ENCODE measurements at places on chromosomes 2 and 18.

GRCh38 chr2:6163932-6164331, 471.7 kb downstream of the SOX11 start:
- no peak for DNase-seq

DNA sequence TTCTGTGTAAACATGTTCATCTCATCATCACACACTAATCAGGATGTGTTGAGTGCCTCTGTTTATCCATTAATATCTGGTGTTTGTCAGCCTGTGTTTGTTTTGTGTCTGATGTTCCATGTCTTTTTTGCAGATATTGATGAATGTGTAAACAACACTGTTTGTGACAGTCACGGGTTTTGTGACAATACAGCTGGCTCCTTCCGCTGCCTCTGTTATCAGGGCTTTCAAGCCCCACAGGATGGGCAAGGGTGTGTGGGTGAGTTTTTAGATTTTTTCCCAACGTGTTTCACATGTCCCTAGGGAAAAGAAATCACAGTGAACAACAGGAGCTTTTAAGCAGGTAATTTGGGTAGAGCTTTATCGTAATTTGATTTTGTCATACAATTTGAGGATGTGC, 133.7 kb upstream of the RASGRP3 start:
- no peak for DNase-seq

- no peak for DNase-seq
Observed at GRCh38 chr2:149915151-149915550, 327.6 kb upstream of the MMADHC start.

GRCh38 chr2:54065411-54065810, 50.0 kb upstream of the ACYP2 start:
- DNase-seq: no peak

- no peak for DNase-seq
Observed at GRCh38 chr2:239881031-239881471, 144.1 kb downstream of the NDUFA10 start.

DNA sequence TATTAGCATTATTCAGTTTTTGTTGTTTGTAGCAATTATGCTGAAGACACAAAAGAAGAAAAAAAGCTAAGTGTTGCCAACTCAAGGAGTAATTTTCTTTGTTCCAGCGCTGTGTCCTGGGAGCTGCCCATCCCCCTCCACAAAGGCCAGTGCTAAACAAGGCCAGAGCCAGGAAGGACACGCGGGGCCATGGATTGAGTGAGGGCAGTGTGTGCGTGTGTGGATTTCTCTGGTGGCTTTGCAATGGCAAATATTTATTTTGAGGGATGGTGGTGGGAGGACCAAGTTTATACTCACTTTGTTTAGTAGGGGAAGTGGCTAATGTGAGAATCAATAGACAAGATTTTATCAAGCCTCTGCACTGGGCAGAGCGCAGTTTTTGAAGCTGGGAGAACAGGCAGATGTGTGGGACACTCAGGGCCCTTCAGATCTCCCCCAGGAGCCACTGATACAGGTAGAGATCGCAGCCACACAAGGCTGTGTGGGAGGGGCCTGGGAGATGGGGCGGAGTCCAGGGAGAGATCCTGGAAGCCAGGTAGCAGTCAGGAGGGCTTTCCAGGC, 11.4 kb downstream of the AGAP1 start:
- DNase-seq: no peak

- DNase-seq: no peak
Observed at GRCh38 chr2:10469955-10470608, 22.0 kb upstream of the ODC1 start.

DNA sequence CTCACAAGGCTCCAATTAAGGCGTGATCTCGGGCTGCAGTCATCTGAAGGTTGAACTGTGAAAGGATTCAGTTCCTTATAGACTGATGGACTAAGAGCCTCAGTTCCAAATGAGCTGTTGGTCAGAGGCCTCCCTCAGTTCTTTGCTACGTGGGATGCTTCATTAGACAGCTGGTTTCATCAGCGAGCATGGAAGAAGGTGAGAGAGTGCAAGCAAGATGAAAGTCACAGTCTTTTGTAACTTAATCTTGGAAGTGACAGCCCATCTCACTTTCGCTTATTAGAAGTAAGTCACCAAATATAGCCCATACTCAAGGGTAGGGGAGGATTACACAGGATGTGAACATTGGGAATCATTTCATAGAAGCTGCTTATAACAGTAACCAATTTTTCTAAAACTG, 26.8 kb downstream of the PPP1CB start:
- no peak for DNase-seq

DNA sequence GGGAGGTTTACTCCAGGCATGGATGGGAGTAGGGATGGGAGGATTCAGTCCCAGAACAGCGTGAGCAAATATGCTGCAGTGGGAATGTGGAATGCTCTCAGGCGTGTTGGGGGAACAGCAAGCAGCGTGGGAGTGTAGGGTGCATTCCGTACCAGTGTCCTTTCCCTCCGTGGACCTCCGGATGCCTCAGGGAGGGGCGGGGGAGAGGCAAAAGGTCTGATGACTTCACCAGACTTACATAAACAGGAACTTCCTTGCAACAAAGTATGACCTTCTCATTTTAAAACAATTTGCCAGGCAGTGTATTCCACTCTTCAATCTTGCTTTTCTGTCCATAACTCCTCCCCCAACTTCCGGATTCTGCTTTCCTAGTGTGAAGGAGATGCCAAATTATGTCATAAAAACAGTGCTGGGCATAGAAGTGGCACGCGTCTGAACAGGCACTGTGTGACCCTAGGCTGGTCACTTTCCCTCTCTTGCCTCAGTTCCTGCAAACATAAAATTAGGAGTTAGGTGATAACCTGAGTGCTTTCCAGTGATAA, 36.9 kb downstream of the RPL37A start:
- DNase-seq: no peak

GRCh38 chr2:6392966-6393365, 472.7 kb downstream of the CMPK2 start:
- DNase-seq: no peak

DNA sequence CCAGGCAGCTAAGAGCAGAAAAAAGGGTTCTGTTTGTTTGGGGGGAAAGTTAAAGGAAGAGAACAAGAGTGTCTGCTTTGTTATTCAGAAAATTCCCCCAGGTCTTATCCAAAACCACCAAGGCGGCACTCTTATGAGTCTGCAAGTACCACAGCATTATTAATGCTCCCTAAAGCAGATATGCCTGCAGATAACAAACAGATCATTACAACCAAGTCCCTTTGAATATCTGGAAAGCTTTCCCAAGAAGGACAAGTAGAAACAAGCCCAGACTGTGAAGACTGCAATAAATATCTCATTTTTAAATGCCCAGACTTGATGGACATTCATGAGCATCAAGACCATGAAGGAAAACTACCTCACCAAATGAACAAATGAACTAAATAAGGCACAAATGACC, 278.6 kb upstream of the TMEFF2 start:
- DNase-seq: no peak

DNA sequence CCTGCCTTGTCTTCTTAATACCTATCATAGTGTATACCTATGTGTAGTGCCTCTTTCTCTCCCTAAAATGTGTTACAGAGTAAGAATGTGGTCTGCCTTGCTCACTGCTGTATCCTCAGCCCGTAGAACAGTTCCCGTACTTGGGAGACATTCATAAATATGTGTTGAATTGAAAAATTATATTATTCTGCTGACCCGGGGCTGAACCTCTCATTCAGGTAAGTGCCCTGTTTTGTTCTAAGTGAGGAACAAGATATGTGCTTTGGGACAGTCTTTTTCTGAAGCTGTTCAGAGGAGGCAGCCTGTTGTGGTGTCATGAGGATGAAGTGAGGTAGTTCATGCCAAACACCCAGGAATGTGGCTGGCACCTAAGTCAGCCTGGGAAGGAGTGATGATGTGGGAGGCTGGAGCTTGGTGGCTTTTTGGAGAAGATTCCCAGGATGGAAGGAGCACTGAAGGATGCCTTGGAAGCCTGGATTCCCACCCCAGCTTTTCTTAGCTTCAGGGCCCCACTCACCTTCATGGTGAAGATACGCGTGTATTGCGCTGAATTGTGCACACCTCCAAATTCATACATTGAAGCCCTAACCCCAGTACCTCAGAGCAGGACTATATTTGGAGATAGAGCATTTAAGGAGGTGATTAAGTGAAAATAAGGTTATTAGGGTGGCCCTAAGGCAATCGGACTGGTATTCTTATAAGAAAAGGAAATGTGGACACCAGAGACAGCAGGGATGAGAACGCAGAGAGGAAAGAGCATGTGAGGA, 166.3 kb downstream of the DDX1 start:
- no peak for DNase-seq

DNA sequence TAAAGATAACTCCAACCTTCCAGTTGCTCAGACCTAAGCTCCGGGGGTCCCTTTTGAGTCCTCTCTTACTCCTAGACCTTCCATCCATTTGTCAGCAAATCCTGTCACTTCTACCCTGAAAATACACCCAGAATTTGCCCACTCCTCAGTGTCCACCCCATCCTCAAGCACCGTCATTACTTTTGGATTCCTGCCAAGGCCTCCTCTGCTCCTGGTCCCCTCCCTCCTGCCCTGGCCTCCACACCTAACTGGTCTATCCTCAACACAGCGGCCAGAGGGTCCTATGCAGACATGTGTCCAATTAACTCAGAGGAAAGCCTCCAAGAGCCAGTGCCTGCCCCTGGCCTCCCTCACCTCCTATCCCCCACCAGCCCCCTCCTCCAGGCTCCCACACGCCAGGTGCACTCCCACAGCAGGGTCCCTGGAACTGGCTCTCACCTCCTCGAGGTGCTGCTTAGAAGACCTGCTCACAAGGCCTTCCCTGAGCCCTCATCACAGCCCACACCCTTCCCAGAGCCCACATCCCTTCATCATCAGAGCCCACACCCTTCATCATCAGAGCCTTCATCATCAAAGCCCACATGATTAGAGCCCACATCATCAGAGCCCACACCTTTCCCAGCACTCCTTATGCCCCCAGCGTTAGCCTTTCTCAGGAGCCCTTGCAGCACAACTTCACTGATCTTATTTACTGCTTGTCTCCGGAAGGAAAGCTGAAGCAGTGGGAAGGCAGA, 20.4 kb downstream of the FAM178B start:
- no peak for DNase-seq

GRCh38 chr2:216796115-216796840, 63.6 kb downstream of the TNP1 start:
- DNase-seq: no peak

GRCh38 chr2:146503366-146503765, 1341.5 kb upstream of the ACVR2A start:
- DNase-seq: no peak

GRCh38 chr18:44065206-44065605, 615.5 kb upstream of the SETBP1 start:
- DNase-seq: no peak

- DNase-seq: no peak
Observed at GRCh38 chr2:100136310-100136709, 6.1 kb downstream of the AFF3 start.

- no peak for DNase-seq
Observed at GRCh38 chr18:77590943-77591515, 341.4 kb downstream of the GALR1 start.

DNA sequence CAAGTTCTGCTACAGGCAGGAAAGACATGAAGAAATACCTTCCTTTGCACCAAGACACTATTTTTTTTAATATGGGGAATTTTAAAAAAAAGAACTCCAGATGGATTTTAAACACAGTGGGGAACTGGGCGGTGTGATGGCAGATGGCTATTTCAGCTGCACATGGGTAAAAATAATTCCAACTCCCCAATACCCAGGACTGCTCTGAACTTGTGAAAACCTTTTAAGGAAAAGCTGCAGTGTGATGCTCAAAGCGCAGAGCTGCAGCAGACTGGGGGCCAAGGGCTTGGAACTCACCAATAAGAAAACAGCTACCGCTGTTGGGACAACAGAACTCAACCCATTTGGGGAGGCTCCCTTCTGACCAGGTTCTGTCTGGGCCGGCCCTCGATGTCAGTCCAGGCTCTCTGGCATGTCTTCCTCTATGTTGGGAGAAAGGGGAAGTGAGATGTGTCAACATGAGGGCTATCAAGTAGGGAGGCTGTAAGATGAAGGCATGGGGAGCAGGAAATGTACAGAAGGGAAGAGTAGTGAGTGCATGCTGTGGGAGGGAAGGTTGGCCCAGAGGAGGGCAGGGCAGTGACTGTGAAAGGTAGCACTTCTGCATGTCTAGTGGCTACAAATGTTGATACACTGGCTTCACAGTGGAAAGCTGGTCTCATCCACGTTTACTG, 64.0 kb upstream of the SLC14A2 start:
- no peak for DNase-seq

- no peak for DNase-seq
Observed at GRCh38 chr2:217996361-217996760, 6.4 kb downstream of the TNS1 start.

DNA sequence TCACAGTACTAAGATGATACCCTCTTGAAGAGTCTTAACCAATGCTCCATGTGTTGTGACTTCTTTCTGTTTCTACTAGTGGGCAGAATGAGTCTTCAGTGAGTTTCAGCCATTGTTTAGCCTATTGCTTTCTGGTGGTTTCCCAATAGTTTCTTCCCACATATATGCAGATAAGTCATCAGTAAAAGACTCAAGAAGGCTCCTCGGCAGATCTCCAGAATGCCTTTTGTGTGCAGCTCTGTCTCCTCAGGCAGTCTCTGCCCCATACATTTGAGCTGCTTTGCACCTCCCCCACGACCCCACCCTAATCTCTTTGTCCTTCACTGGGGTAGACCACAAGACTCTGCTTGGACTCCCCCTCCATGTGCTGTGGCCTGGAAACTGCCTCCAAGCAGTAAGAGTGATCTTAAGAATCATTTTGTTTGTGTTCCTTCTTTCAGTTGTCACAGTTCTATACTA, 71.6 kb upstream of the CHRNA1 start:
- no peak for DNase-seq

DNA sequence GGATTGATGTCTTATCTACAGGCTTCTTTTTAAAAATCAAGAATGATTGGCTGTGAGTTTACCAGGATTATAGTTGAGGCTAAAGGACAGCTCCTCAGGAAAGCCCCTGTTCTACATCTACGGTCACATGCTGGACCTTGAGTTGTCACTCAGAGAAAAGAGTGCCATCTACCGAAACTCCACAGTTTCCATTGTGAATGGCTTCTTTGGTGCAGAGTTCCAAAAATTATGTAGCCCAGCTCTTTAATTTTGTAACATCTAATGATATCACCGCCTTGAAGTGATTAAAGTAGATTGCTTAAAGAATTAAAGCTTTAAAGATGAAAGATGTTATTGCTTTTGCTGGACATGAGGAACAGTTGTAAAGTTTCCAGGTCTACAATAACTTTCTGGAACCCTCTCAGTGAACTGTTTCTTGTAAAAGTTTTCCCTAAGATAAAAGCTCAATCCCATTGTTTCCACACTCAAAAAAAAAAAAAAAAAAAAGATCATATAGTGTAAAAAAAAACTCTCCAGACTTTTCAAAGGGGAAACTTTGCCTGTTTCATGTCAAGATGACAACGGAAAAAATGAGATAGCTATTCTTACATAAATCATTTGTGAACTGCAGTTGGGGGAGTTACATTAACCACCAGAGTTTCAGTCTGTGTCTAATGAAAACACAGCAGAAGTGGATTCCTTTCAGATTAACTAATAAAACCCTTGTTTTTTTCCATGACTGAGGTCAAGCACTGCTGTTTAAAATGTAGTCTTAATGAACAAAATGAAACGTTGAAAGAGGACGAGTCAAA, 4.3 kb downstream of the COL3A1 start:
- DNase-seq: no peak

GRCh38 chr2:231960810-231961348, 634 bp upstream of the DIS3L2 start:
- no peak for DNase-seq

GRCh38 chr2:23793476-23793875, 133.4 kb downstream of the ATAD2B start:
- no peak for DNase-seq

Measured in CD4-positive, alpha-beta T cell treated with Interleukin-6 at 100 ng/mL for 8 hours (primary cell).